Upper lobe of left lung (tissue), 6 donors: ENCODE measurements at places on chromosomes 2 and 18. TPM values are rescaled to one million over a fixed set of nuclear protein-coding genes. Genes with fewer than 3 reads are reported as not detected.

DNA sequence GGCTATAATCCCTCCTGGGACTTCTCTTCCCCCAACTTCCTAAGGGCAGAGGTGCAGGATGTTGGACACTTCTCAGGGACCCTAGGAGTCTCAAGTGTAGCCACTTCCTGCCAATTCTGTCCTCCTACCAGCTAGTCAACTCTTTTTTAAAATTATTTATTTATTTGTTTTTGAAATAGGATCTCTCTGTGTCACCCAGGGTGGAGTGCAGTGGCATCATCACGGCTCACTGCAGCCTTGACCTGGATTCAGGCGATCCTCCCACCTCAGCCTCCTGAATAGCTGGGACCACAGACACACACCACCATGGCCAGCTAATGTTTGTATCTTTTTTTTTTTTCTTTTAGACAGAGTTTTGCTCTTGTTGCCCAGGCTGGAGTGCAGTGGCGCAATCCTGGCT lies 11.5 kb downstream of the SFTPB start:
- peak; percentile 48 for DNase-seq

GRCh38 chr2:181483211-181483610 lies 26.0 kb downstream of the ITGA4 start:
- no peak for DNase-seq

- no peak for DNase-seq
Observed at GRCh38 chr2:47870641-47871540, 35.4 kb downstream of the FBXO11 start.

DNA sequence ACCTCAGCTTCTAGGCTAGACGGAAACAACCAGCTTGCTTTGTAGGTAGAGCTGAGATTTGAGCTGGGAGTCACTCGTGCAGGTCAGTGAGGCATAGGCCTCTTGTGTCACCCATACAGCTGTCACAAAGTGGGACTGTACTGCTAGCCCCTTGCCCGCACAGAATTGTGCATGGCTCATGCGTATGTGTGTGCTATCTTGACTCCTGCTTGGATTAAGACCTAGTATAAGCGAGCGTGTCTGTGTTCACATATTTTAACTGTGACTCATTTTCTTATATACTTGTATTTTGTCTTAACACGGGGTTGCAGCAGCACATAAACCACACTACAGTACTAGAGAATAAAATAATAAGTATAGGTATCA lies 20.1 kb downstream of the CEP68 start:
- DNase-seq = no peak

DNA sequence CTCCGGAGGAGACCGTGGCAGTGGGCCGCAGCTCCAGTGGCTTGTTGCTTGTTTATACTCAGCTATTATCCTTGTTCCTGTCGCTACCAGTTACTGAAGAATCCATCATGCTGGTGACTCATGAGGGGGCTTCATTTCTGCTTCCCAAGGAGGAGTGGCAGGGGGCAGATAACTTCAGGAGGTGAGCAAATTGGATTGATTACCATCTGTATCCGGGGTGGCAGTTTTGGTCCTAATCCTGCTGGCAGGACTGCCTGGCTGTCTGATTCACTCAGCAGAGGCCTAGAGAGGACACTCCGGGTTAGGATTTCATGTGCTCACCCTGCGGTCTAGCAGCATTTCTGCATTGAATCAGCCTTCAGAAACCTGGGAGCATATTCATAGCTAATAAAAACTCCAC lies 230.0 kb downstream of the ACTR3 start:
- DNase-seq = no peak

DNA sequence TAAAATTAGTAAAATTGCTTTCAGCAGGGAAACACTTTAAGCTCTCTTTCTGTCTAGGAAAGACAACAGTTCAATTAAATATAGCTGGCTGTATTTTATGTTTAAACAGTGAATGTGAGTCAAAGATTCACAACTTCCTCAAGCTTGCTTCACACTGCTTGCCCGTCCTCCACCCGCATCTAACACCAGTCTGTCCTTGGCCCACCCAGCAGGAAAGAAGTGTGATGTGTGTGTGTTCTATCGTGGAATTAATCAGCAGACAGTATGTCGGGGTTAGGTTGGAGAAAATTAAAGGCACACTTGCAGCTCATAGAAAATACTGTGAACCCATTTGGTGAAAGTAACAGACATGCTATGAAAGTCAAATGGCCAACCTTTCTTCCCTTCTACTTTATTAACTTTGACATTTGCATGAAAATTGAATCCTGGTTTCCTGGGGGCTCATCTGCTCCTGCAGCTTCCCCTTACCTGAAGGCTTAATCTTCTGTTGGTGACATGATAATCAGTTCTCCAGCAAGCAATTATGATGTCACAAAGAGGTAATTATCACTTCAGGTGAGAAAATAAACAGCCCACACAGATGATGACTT lies 182.0 kb downstream of the UXS1 start:
- DNase-seq = no peak

DNA sequence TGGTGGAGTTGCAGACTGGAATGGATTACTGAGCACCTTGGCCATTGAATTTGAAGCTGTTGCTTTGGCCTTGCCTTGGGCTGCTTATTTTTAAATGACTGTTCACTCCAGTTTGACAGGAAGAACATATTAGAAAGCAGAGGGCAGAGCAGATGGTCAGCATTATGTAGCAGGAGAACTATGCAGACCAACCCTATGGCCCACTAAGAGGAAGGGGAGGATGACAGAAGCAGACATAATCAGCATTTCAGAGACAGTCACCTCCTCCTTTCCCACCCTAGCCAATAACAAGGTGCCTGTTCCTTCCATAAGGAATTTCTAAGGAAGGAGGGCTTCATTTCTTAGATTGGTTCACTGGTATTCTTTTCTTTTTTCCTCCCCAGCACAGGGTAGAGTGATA lies 2.4 kb downstream of the CHRNA1 start:
- DNase-seq = no peak

GRCh38 chr2:224586127-224586695 lies 1.0 kb upstream of the CUL3 start:
- no peak for DNase-seq

DNA sequence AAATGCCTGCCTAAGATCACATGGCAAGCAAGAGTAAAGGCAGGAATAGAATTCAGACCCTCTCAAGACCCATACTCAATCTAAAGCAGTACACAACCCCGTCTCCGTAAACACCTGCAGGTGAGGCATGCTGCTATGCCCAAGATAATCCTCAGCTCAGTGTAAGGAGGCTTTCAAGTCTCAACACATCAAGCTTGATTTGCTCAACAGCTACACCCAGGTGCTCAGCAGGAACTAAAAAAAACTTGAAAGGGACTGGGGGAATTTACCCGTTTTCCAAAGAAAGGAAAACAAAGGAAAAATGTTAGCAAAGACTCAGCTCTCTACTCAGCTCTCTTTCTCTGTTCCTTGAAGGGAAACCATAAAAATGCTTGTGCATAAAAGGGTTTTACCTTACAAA lies 301.8 kb downstream of the C1D start:
- DNase-seq = no peak

DNA sequence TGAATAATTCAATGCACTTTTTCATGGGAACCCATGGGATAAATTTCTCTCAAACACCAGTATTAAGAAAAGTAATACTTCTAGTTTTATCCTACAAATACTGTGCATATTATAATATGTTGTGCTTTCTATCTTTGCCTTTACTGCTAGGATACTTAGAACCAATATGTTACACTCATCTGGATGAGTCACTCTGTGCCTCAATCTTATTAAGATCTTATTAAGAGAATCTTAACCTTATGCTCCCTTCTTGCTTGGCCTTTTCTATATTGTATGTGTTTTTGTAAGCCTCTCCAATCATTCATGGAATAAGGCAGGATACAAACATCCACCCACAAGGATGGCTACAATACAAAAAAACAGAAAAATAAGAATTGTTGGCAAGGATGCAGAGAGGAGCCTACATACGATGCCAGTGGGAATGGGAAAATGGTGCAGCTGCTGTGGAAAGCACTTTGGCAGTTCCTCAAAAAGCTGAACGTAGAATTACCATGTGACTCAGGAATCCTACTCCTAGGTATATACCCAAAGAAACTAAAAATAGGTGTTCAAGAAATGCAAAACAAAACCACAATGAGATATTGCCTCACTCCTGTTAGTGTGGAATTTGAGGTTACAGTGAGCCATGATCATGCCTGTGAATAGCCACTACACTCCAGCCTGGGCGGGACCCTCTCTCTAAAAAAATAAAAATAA lies 10.7 kb upstream of the TWSG1 start:
- no peak for DNase-seq

DNA sequence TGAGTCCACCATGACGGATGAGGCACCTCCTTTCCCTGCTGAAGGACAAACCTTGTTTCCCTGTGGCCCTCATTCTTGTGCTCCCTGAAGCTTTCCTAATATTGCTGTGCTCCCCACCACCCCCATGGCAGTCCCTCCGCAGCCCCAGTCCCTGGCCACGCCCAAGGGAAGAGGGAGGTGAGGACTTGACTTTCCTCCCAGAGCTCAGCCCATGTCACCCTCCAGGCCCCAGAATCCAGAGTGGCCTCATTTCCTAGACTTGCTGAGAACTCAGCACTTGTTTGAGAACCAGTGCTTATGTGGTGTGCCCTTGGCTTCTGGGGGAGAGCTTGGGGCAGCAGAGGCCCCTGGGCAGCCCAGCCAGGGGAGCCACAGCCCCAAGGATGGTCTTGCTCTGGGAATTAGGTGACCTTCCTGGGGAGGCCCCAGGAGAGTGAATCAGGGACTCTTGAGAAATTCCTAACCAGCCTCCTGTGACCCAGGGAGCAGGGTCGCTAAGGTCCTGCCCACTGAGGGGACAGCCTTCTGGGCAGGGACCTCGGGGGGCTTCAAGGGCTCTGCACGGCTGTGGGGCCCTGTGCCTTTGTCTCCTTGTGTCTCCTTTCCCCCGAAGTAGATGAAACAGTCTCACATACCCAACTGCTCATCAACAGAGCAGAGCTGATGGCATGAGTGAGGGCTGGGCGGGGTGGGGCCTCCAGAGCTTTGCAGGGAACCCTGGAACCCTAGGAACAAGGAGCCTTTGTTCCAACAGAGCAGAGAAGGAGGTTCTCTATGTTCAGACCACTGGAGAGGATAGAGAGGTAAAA lies 27.9 kb downstream of the PSD4 start:
- peak; percentile 43 for DNase-seq

GRCh38 chr2:1521878-1522830 lies 108.9 kb downstream of the TPO start:
- peak; percentile 59 for DNase-seq

- no peak for DNase-seq
Observed at GRCh38 chr2:12803607-12804006, 86.9 kb downstream of the TRIB2 start.

DNA sequence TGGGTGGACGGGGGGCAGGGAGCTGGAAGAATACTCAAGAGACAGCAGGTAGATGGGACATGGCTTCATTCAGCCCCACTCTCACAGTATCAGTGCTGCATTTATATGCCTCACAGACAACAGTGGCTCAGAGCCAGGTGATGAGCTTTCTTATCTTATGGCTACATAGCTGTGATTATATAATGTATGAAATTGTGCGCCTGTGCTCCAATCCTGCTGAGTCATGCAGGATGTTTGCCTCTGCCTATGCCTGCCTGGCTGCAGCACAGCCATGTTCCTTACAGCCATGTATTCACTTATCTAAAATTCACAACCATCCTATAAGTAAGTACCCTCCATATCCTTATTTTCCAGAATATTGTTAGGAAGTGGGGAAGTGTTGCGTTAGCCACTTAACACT lies 37.7 kb upstream of the RNF103 start:
- no peak for DNase-seq

DNA sequence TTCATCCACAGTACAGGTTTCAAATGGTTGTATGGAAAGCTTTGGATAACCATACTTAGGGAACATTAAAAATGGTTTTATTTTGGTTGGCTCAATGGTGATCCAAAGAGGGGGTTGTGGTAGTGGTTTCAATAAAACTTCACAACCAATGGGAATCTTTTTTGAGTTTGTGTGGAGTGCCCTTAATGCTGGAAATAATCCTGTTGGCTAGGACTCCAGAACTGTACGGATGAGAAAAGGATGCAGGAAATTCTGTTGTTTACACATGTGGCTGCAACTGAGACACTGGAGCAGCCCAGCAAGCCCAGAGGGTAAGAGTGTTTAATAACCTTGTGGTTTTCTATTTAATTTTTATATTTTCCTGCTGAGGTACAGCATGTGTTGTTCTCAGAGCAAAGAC lies at the start of gene CCDC102B:
Gene CCDC102B, plus strand, starts transcription at position 210 of the 400 bp plus-strand sequence. CDS start 38,684 bp downstream, outside the sequence.
- DNase-seq = no peak

The GCG gene
- total RNA-seq = not detected

GRCh38 chr18:59718464-59719157 lies 21.4 kb upstream of the CCBE1 start:
- DNase-seq = no peak

The ALLC gene
- total RNA-seq = not detected

GRCh38 chr18:944440-944839 lies 39.8 kb downstream of the ADCYAP1 start:
- peak; percentile 26 for DNase-seq

The KYNU gene
- 16.0 TPM for total RNA-seq

The IL36B gene
- not detected for total RNA-seq

The COLEC11 gene
- 2.3 TPM for total RNA-seq

DNA sequence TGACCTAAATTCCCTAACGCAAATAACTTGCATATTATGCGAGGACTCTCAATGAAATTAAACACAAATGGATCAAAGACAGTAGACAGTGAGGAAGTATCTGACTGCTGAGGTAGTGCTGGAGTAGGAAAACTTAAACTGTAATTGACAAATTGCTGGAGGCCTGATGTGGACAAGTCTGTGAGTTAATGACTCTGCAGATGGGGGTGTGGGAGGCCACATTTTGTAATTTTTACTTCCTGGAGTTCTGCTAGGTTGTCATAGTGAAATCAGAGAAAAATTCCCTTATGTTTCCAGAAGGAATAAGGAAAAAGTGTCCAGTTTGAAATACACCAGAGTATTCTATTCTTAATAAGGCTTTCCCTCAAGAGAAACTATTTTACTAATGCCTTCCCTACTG lies 333.0 kb upstream of the CNTNAP5 start:
- DNase-seq = no peak
